ENCODE measurements at places on chromosomes 2 and 18. TPM values are rescaled to one million over a fixed set of nuclear protein-coding genes. Genes with fewer than 3 reads are reported as not detected.

DNA sequence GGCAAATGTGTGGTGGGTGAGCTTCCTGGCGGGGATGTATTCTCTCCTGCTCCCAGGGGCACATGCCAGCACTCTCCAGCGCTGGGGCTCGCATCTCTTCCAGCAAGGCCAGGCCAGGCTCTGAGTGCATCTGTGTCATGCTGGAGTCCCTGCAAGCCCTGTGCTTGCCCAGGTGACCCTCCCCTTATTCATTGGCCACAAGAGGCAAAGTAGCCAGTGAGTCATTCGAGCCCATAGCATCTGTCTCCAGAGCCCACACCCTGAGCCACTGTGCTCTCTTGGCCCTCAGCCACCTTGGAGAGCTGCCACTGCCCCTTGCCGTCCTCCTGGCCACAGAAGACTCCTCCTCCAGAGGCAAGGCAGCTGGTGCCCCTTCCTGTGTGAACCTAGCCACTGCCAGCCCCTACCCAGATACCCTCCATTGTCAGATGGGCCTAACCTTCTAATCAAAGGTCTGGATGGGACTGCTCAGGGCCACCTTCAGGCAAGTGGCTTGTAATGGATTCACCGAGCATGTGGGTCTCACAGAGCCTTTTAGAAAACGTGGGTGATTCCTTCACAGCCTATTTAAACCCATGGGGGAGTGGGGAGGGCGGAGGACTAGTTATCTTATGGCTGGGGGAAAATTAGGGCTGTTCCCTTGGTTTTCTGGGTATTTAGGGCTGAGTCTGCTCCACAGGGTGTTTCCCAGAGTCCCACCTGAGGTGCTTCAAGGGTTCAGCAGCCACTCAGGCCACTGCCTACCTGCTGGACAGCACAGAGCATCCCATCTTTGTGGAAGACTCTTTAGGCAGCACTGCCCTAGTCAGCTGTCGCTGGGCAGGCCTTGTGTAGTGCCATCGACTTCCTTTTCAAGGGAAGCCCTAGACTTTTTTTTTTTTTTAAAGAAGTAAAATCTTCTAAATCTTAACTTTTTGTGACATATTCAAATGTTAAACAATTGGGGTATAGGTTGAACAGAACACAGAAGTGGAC, 137.4 kb downstream of the ACOXL start:
- no peak for DNase-seq

DNA sequence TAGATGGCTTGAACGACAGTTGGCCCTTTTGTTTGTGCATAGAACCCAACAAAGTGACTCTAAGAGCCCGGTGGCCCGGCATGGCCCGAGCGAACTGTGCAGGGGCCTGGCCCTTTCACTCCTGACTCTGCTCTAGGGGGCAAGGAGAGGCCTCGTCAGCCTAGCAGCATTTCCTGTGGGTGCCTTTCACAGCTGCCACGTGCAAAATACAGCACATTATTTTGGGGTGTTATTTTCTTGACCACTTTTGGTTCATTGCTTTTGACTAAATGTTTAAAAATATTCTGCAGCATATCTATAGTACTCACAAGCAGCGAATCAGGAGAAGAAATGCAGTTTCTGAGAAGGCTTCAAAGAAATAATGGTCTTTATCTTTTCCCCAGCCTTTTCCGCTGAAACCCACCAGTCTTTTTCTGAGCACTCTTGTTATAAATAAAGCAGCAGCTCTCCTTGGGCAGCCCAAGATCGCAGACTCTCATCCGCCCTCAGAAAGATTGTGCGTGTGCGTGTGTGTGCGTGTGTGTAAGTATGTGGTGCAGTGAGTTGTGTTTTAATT, 31.3 kb downstream of the DGKD start:
- DNase-seq: no peak

DNA sequence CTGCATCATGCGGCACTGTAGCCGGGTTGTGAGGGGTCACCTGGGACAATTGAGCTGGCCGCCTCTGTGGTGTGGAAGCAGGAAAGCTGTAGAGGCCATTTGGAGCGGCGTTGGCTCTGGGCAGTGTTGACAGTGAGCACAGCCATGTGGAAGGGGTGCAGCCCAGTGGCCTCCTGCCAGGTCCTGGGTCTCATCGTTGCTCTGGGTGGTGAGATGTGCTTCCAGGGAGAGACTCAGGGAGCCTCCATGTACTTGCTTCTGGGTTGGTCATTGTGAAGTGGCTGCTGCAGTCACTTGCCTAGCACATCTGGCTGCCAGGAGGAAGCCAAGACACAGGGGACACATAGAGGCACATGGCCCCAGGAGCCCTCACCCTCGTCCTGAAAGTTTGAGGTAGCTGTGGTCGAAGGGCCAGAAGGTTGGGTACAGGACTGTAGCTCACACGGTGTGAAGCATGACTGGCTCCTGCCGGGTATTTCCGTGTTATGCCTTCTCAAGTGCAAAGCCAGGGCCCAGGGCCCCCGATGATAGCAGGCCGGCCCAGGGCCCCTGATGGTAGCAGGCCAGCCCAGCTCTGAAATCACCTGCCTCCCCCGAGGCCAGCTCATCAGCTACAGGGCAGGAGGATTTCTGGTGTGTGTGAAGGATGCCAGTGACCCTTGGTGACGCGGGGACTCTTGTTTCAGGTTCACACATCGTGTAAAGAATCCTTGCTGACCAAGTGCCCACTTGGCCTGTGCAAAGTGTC, 82.6 kb downstream of the DGKD start:
- DNase-seq: no peak

DNA sequence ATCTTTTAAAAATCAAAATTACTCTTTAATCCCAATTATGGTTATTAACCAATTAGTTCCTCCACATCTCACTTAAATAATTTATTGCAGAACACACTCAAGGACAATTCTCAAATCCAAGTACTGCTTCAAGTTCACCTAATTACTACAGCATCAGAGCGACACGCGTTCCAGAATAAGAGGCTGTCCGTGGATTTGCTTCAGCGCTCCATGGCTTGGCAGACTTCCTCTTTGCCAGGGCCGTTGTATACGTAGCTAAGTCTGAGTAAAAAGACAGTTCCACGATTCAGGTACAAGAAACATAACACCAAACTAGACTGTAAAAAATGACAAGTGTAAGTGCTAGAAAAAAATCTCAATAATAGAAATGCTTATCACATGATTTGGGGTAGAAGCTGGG, 153.2 kb upstream of the MYT1L start:
- no peak for DNase-seq

- DNase-seq: no peak
Measured at GRCh38 chr2:172711110-172711509, 24.5 kb upstream of the RAPGEF4 start.

- DNase-seq: no peak
Measured at GRCh38 chr2:171227066-171227782, 66.5 kb upstream of the TLK1 start.

DNA sequence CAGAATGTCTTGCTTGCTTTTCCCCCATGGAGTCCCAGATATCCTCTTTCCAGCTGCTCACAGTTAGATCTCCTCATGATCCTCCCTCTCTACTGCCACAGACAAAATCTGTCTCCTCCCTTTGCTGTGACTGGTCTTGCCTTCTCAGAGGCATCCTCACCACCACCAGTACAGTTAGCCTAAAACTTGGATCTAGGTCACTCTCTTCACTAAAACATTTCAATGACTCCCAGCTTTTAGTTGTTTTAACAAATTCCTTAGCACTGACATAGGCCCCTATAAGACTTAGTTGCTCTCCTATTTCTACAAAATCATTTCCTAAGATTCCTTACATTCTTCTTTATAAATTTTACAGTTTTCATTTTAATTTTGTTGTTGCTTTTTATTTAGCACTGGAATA, 734.2 kb upstream of the CHAC2 start:
- DNase-seq: no peak

- DNase-seq: no peak
Measured at GRCh38 chr2:6932828-6933227, 15.6 kb downstream of the RNF144A start.

- no peak for DNase-seq
Measured at GRCh38 chr2:48549972-48550371, 20.0 kb downstream of the STON1 start.

- DNase-seq: no peak
Measured at GRCh38 chr2:88187927-88188326, 17.8 kb downstream of the THNSL2 start.

DNA sequence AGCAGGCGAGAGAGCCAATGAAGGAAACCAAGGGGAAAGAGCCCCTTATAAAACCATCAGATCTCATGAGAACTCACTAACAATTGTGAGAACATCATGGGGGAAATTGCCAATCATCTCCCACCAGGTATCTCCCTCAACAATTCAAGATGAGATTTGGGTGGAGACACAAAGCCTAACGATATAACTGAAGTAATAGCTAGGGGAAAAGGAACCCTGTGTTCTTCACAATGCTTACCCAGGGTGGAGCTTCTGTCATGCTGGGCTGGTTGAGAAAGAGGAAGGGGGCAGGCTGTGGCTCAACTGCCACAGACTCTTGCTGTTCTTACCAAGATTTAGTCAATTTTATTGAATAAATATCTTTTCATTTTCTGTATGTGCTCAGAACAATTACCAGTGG, 392.1 kb upstream of the HS6ST1 start:
- no peak for DNase-seq

Gene CYP27A1
- 7.1 TPM for total RNA-seq

Gene TMEM163
- 1.1 TPM for total RNA-seq

Gene FBXO41
- 0.22 TPM for total RNA-seq

Gene CRIM1
- total RNA-seq: 420 TPM

Gene SEC11C
- 18.5 TPM for total RNA-seq

All from lung microvascular endothelial cell (primary cell).